ENCODE measurements at places on chromosomes 2 and 18.

DNA sequence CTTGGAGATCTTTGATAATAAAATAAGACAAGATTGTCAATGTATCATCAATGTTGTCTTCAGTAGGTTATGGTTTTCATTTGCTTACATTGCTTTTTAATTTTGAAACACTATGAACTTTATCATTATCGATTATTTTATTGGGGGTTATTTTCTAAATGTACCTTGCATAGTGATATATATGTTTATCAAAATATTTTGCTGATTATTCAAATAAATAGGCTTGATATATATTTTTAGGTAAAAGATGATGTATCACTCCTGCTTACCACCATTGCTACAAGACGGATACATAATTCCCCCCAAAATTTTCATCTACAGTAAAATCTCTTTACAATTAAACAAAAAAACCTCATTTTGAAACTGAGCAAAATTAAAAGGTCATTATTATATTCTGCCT, 293.8 kb downstream of the SUCLG1 start:
- no peak for DNase-seq

- DNase-seq = no peak
Observed at GRCh38 chr18:12442946-12443345, 35.2 kb downstream of the PRELID3A start.

DNA sequence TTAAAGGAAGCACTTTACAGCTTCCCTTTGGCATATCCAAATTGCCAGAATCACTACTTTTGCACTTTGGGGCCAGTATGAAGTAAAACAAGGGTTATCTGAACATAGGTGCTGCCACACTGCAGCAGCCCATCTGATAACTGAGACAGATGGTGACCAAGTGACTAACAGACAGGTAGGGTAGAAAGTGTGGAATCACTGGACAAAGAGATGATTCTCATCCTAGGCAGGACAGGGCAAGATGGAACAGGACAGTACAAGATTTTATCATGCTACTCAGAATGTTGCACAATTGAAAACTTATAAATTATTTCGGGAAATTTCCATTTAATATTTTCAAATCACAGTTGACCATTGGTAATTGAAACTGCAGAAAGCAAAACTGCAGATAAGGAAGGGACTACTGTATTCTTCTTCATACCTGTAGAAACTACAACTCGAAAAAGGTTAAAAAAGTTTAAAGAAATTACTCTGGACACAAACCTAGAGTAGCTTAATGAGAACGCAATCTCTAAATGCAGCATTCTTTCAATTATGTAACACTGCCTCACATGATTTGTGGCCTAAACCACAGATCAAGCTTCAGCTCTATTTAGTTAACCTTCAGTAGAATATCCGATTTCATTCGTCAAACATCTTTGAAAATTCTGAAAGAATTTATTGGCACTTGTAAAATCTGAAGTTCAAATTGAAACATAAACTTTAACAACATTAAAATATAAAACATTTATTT, 31.4 kb downstream of the HEATR5B start:
- no peak for DNase-seq

DNA sequence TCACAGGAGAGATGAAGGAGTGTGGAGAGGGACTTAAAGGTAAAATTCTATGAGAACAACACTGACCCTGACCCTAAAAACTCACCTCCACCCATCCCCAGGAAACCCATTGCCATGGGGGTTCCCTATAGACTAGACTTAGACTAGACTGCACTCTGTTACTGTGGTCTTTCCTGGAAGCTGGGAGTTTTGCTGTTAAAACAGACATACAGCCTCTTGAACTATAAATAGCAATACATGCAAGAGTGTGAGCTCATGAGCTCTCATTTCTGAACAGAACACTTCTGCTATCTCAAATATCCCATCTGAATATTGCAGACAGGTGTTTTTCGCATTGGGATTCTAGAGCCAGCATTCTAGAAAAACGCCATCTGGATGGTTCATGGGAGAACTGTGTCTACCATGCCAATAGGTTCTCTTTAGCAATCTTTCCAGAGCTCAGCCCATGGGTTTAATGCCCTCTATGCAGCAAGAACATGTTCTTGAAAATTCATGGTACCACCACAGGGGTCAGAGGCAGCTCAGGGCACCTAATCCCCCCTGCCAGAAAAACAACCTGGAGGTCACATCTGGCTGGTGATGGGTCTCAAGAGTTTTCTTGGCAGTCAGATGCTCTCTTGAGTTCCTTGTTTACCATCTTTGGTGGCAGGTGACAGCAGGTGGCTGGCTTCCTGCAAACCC, 51.9 kb downstream of the SLC14A2 start:
- no peak for DNase-seq

- DNase-seq = no peak
Observed at GRCh38 chr18:22422909-22423548, 5.3 kb upstream of the CTAGE1 start.

GRCh38 chr18:78238404-78239089, 741.1 kb upstream of the SALL3 start:
- no peak for DNase-seq

DNA sequence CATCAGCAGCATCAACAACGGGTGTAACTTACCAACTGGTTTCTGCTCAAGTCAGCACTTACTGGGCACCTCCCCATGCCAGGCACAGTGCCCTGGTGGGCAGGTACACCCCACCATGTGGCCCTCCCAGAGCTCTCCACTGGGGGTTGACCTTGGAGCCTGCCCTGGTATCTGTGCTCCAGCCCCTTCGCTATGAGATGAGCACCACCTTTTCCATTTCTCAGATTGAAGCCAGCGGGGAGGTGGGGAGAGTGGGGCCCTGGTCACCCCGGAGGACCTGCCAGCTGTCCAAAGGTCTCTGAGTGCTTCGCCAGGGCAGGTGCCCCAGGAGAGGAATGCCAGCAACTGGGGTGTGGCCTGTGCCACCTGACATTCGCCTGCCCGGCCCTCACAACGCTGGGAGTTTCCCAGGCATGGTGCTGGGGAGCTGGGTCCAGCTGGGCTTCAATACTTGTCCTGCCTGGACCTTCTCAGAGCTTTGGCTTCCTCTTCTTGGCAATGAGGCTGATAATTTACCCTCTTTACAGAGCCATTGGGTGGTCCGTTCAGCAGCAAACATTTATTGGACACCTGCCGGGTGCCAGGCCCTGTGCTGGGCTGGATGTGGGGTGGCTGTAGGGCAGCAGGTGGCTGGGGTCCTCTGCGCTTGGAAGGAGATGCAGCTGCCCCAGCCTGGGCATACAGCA, 5.9 kb upstream of the ZAP70 start:
- DNase-seq = no peak

GRCh38 chr2:102581911-102582310, 37.4 kb upstream of the SLC9A2 start:
- no peak for DNase-seq

DNA sequence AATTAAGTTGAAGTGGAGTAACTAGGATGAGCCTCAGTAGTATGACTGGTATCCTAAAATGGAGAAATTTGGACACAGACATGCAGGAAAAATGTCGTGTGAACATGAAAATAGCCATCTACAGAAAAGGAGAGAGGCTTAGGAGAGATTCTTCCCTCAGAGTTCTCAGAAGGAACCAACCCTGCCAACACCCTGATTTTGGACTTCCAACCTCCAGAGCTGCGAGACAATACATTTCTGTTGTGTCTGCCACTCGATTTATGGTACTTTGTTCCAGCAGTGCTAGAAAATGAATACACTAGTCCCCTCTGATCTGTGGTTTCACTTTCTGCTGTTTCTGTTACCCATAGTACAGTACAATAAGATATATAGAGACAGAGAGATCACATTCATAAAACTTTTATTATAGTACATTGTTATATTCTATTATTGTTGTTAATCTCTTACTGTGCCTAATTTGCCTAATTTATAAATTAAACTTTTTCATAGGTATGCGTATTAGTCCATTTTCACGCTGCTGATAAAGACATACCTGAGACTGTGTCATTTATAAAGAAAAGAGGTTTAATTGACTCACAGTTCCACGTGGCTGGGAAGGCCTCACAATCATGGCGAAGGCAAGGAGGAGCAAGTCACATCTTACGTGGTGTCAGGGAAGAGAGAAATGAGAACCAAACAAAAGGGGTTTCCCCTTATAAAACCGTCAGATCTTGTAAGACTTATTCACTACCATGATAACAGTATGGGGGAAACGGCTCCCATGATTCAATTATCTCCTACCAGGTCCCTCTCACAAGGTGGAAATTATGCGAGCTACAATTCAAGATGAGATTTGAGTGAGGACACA, 41.3 kb downstream of the PLEKHA3 start:
- no peak for DNase-seq

- no peak for DNase-seq
Observed at GRCh38 chr2:85770369-85770768, 16.6 kb downstream of the ATOH8 start.

DNA sequence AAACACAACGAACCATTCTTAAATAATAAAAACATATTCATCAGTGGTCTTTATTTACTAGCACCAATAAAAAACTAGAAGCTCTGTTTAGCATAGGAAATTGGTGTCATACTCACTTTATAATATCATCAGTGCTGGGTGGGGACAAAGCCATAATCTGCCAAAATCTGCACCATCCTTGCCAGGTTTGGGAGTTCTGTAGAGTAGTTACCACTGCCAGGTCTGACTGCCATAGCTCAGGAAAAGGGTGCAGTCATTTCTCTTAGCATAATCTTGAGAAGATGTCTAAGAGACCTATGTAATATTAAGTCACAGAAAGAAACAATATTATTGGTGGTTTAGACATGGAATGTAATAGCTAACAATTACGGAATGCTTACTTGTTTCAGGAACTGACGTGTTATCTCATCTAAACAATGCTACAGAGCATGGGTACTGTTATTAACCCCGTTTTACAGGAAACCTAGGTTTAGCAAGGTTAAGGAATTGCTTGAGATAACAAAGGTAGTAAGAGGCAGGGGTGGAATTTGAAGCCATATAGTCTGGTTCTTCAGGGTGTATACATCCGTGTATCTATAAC, 1.6 kb upstream of the MARCHF7 start:
- DNase-seq = no peak

- DNase-seq = no peak
Observed at GRCh38 chr18:54952026-54952425, 7.2 kb downstream of the CCDC68 start.
